Cardiac septum (tissue), 1 donor: ENCODE measurements at places on chromosomes 1 and 21. TPM values are rescaled to one million over a fixed set of nuclear protein-coding genes. Genes with fewer than 3 reads are reported as not detected.

DNA sequence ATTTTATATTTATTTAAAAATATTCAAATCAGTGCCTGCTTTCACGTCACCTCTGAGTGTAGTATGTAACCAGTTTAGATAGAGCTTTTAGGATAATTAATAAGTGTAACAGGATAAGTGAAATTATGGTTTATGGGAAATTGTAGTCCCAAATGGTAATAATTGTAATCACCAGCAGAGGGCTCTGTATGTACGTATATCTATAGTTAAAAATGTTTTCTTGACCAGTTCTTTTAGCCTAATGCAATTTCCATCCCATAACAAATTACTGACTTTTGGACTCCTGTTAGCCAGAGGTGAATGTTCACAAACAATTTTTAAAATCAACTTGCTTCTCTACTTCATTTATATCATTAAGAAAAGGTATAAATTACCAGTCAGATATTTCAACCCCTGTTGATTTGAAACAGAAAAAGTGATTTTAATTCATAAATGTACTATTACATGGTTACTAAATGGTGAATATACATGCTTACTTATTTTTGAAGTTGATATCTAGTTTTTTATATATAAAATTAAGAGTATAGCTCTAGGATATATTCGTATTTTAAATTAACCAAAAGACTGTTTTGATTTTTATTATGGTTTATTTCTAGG lies 25.3 kb downstream of the SLC30A7 start:
- DNase-seq, result no peak

The CDCA8 gene
- total RNA-seq, result 0.27 TPM

GRCh38 chr1:36425791-36426190 lies 24.5 kb downstream of the OSCP1 start:
- no peak for DNase-seq

The OR2T35 gene
- total RNA-seq, result not detected

GRCh38 chr1:165425621-165426020 lies 19.3 kb downstream of the RXRG start:
- no peak for DNase-seq

GRCh38 chr1:186144505-186144904 lies 230.5 kb downstream of the TPR start:
- DNase-seq, result no peak

The PLA2G2D gene
- not detected for total RNA-seq

DNA sequence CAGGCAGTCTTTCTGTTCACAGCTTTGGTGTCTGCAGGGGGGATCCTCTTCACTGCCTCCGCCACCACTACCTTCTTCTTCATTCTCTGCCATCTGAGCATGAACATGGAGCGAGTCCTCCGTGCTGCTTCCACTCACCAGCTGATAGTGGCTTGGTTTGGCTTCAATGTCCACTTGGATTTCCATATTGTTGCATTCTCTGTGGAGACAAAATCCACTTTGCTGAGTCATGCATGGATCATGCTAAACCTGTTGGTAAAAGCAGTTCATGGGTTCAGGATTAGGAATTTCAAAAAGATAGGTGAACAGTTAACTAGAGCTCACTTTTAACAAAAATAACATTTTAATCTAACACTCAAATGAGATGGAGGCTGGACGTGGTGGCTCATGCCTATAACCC lies 27.5 kb downstream of the RNF19B start:
- DNase-seq, result no peak

DNA sequence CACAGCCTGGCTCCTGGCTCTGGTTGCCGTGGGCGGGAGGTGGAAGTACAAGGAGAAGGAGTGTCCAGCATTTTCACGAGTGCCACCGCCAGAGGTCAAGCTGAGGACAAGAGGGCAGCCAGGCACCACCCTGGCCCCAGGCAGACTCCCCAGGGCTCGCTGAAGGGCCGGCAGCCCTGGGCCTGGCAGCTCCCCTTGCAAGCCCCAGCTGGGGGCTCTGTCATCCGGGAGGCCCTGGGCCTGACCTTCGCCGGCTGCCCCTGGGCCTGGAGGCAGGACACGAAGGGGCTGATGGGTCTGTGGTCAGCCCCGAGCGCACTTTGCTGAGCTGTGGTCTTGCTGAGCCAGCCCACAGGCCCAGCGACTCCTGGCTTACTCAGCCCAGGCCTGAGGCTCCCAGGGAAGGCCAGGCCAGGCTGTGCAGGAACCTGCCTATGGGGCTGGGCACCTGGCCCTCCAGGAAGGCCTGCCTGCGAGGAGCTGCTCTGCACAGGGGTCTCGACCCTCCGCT lies 74.8 kb downstream of the MORN1 start:
- no peak for DNase-seq

DNA sequence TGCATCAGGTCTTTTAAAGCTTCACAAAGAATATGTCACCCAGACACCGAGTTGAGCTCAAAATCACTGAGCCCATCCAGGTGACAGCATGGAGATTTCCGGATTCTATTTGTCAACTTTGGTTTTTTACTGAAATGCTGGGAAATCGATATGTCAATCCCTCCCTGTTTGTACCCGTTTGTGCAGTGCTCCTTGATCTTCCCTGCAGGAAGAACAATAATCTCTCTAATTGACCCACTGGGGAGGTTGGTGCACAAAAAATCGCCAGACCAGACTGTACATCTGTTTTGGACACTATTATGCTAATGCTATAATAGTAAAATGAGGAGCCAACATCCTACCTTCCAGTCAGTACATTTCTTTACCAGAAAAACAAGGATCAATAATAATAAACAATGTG lies 1.8 kb downstream of the BARHL2 start:
- no peak for DNase-seq

DNA sequence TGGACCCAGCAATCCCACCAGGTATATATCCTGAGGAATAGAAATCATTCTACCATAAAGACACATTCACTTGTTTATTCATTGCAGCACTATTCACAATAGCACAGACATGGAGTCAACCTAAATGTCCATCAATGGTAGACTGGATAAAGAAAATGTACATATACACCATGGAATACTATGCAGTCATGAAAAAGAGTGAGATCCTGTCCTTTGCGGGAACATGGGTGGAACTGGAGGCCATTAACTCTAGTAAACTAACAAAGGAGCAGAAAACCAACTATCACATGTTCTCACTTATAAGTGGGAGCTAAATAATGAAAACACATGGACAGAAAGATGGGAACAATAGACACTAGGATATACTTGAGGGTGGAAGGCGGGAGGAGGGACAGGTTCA lies 36.1 kb upstream of the PRKACB start:
- no peak for DNase-seq

The PDPN gene
- 14.9 TPM for total RNA-seq

DNA sequence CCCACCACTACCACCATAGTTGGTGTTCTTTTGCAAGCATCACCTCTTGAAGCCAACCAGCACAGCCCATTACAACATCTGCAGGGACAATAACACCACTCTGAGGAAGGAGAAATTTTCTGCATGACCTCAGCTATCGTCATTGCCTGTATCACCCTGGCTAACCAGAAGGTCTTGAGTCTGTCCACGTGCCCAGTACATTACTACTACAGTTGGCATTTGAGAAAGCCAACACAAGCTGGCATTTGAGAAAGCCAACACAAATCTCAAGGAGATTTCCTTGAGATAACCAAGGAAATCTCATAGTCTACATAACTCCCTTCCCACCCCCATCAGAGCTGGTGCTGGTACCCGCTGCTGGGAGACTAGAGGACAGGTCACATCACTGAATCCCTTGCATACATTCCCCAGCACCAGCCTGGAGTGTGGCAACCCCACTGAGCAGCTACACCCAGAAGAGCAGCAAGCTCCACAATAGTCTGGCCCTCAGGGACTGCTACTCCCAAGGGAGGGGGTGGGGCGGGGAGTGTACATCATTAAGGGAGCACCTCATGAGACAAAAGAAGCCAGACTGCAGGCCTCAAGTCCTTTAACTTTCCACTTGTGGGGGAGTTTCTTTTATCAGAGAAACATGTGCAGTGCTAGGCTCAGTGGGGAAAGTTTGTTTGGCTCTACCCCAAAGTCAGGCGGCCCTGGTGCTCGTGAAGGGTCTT lies 46.0 kb upstream of the GUCA2A start:
- DNase-seq, result no peak

GRCh38 chr21:45448810-45449657 lies 44.1 kb downstream of the COL18A1 start:
- no peak for DNase-seq

DNA sequence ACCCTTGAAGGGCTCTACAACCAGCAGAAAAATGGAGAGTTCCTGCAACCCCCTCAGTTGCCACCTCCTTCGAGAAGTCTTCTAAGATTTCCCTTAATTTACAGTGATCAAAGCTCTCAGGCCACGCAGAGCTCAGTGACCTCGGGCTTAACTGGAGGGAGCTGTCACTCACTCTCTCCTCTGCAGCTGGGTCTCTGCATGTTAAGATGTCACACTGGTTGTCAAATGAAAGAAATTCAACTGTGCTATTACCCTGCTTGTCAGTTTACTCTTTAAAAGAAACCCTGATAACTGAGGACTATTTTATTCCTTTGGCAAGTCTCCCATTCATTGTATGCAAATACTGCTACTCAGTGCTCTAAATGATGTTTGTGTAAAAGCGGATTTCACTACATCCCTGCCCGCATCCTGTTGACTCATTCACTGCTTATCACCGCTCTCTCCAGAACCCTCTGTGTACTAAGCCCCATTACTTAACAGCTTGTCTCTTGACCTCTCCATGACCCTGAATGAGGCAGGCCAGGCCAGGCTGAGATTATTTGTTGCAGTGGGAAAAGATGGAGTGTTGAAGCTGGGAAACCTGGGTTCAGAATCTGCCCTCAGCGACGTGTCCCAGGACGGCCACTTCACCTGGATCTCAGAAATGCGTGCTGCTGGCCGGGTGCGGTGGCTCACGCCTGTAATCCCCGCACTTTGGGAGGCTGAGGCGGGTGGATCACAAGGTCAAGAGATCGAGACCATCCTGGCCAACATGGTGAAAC lies 13.7 kb downstream of the DHRS3 start:
- no peak for DNase-seq

GRCh38 chr1:2937805-2938204 lies 83.5 kb upstream of the ACTRT2 start:
- no peak for DNase-seq
